ENCODE measurements at places on chromosomes 6 and 20.

DNA sequence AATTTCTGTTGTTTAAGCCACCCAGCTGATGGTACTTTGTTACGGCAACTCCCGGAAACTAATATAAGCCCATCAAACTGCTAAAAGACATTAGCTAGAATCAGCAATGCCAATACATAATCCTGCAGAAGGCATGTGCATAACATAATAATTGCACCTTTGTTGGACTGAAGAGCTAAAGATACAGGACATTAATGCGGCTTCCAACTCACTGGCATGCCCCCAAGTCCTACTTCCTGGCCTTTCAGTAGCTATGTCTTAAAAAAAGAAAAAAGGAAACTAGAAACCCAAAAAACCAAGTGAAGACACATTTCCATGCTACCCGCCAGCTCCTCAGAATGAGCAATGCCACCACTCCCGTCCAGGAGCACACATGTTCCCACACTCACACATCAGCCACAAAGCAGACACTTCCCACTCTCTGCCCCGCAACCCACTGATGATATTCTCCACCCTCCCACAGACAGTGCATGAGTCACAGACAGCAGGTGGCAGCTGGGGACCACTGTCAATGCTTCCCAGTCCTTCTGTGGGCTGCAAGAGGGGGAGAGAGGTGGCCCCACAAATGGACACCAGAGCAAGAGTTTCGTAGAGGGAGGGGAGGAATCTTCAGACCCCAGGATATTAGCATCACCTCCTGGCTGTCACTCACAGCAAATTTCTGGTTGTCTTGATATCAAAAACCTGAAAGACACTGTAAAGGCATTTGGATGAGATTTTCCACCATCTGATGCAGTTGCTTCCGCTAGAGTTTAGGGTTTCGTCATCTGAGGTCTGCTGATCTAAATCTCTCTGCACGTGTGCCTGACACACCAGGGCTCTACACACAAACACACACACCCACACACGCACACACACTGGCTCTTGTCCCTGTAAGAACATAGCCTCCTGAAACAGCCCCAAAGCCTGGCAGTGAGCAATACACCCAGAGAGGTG lies 32.8 kb downstream of the GFOD1 start:
- peak; percentile 49 for DNase-seq

DNA sequence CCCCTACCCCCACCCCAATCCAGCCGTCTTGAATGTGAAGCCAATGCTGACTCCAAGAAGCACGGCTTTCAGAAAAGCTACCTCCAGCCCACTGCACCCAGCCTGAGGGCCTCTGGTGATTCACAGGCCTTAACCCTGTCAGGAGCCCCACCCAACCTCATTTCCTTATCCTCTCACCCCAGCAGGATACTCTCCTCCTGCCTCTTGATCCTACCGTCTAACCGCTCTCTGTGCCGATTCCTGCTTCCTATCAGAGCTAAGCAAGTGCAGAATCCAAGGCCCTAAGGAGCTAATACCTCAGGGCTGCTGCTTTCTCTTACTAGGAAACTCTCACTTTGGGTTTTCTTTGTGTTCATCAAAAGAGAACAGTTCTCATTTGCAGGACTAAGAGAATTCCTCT lies 47.2 kb downstream of the TRERF1 start:
- no peak for DNase-seq

GRCh38 chr6:43120944-43121913 lies 45.1 kb downstream of the PTK7 start:
- DNase-seq = no peak

DNA sequence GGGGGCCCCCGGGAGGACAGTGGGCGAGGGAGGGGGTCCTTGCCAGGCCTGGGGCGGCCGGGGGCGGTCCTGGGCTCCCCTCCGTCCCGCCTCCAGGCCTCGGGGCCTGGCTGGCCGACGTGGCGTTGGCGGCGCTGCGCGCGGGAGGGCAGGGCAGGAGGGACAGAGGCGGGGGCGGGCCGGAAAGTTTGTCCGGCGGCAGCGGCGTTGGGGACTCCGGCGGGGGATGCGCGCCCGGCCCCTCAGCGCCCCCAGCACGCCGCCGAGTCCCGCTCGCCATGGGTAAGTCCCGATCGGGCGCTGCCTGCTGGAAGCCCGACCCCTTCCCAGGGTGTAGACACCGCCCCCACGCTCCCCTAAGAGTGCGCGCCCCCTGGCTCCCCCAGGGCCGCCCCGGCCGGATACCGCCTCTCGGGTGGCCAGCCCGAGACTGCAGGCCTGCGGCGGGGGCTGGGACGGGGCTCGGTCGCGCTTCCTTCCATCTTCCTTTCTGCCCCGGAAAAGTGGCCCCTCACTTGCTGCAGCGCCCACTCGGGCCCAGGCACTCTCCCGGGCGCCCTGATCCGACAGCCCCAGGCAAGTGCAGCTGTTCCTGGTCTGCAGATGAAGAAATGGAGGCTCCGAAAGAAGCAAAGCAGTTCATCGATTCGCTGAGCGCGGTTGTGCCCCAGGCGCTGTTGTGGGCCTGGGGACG lies at the start of gene SLC2A10:
SLC2A10 (plus strand) TSS at position 191 of the 694 bp plus-strand sequence; CDS start at position 279, 88 bp downstream.
- peak; percentile 20 for DNase-seq

DNA sequence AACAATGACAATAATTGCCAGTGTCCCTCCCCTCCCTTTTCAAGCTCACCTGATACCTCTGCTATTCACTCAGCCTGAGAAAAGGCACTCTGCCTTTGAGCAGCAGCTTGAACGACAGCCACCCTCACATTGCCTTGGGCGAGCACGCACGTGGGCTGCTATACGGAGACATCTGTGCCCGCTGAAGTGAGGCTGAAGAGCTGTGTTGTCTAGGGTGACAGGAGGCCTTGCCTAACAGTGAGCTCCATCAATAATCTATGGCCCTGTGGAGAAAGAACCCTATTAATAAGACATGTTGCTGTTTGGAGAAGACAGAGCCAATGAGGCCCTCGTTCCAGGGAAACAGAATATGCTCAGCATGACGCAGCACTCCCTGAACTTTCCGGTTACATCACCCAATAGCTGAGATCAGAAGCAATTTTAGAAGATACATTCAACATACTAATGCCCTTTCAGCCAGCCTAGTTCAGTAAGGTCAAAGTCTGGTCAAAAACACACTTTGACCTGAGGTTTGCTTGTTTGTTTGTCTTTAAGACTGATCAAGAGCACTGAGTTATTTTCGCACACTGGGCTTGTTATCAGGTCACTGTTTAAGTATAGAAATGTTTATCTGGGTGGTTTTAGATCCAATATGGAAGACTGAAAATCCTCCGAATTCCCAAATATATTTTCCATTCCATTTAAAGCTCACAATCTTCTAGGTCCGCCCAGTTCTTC lies 30.6 kb downstream of the RBM24 start:
- no peak for DNase-seq

DNA sequence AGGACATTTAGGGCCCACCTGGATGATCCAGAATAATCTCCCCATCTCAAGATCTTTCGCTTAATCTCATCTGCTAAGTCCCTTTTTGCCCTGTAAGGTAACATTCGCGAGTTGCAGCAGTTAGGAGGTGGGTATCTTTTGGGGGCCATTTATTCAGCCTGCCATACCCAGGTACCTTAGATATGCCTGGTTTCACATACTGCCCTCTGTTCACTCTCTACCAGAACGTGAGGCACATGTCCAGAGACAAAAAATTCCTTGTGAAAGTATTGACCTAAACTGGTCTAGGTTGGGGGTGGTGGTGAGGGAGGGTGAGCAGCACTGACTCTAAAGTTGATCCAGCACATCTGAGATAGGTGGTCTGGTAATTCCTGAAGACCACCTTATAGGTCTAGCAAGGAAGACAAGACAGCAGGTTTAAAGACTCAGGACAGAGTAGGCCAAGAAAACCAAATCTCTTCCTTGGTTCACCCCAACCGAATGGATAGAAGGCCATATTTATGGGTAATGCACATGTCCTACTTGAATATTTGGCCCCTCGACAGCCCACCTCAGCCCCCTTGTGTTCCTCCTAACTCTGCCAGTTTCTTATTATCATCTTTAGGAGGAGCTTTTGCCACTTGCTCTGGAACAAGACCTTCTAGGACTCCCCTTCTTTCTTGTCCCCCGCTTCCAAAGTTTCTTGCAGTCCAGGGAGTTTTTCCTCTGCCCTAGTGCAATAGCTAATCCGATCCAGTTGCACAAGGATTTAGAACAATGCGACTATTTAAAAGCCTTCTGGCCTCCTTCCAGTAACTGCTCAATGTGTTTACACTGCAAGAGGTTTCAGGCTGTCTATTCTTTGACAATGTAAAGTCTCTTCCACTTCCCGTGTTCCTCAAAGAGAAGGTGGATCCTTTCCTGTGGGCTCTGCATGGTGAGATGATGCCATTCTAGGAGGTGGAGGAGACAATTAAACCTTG lies 213.0 kb upstream of the LAMP5 start:
- DNase-seq = peak; percentile 1

DNA sequence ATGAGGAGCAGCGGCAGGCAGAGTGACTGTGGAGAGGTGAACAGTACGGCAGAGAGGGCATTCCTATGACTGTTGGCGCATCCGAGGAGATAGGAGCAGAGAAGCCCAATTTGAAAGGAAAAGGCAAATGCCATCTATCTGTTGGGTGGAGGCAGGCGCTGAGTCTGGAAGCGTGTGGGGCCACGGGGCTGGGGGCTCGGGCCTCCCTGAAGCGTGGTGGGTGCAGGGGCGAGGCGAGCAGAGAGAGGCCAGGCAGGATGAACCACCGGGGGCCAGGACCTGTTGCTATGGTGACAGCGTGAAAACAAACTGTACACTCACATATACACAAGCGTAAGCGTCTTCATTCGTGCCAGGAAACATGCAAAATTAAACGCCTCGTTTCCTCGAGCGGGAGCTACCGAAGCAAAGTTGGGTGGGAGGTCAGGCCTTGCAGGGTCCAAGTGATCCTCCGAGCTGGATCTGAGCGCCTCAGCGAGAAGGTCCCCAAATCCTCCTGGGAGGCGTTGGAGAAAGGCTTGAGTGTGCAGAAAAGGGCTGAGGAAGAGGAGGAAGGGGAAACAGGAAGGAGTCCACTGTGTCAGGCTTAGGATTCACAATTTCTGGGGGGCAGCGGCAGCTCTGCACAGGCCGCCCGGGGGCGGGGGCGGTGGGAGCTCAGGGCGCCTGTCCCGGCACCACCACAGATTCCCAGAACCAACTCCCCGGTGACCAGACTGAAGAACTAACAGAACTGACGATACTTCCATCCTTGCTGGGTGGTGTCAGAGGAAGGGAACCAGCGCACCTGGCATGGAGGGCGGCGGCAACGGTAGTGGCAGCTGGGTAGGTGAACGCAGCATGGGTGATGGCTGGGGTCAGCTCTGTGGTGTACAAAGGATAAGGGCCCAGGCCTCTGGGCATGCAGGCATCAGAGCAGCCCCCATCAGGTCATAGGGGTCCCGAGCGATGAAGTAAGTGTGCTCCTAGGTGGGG lies 68.2 kb downstream of the KHDC1L start:
- no peak for DNase-seq

GRCh38 chr6:74755778-74756177 lies 450.1 kb downstream of the COL12A1 start:
- DNase-seq = no peak

DNA sequence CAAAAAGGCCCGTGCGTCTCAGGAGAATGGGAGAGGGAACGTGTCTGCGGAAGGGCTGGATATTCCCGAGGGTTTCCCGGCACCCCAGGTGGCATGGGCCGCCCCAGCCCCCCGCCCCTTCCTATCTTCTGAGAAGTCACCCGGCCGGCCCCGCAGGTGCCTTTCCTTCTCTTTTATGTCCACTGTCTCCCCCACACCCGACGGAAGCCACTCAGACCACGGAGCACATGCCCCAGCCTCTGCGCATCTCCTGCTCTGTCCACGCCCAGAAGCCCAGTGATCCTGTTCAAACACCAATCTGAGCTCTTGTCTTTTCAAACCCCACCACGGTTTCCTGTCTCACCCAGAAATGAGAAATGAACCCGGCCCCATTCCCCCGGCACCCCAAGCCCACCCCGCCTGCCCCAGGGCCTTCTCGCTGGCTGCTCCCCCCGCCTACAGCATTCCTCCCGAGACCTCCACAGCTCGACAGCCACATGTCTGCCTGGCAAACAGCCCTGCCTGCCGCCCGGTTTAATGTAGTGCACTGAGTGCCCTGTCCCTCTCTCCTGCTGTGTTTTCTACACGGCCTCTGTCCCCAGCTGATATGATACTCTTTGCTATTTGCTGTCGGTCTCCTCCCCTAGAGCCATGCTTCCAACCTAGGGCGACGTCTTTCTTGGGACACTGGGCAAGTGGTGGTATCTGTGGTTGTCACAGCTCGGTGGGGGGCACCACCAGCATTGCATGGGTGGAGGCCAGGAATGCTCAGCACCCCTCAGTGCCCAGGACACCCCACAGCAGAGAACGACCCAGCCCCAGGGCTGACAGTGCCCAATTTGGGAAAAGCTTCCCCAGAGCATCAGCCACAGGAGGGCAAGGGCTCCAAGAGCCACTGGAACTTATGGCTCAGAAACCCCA lies 182.7 kb downstream of the TAF4 start:
- no peak for DNase-seq

Measured in substantia nigra (tissue), 51 donors.